ENCODE measurements at places on chromosomes 2 and 18.

DNA sequence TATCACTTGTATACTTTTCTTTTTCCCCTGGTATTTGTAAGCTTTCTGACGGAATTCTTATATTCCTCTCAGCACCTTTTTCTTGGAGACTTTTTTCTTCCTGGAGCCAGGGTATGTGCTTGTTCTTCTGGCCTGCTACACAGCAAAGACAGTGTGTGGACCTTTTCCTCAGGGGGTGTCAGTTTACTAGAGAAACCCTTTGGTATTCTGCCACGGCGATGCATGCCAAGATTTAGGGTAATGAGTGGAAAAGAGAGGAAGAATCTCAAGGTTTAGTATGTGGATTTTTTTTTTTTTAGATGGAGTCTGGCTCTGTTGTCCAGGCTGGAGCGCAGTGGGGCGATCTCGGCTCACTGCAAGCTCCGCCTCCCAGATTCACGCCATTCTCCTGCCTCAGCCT is 152.2 kb downstream of the PHLPP1 start:
- DNase-seq = no peak

DNA sequence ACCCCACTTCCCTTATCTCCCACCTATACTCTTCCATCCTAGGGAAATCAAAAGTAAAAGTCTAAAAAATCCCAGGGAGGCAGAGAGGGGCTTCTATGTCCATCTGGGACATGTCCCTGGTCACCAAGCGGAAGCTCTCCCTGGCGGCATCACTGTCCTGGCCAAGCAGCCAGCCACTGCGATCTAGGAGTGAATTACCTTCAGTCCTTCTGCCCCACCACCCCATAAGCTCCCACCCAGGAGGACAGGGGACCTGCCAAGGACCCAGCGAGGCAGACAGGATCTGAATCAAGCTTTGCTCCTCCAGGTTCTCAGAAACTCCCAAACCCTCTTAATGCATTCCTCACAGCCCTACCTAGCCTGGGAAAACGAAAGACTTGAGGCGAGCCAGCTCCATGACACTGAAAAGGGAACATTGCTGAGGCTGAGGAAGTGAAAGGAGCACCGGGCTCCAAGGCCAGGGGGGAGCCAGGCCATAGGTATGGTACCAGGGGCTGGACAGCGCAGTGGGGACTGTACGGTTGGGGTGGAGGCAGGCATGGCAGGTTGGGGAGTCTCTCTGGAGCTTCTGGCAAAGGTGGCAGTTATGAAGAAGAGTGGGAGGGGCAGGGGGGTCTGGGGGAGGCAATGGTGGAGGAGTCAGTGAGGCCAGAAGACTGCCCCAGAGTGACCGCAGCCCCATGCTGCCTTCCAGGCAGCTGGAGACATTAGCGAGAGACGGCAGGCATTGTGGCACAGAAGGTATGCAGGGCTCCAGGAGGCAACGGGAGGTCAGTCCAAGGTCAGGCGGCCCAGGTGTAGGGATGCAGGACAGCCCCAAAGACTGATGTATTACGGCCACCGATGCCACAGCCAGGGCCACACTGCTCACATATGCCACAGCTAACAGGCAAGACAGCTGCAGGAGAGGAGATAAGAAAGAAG is 2.7 kb upstream of the SLC23A3 start:
- no peak for DNase-seq

DNA sequence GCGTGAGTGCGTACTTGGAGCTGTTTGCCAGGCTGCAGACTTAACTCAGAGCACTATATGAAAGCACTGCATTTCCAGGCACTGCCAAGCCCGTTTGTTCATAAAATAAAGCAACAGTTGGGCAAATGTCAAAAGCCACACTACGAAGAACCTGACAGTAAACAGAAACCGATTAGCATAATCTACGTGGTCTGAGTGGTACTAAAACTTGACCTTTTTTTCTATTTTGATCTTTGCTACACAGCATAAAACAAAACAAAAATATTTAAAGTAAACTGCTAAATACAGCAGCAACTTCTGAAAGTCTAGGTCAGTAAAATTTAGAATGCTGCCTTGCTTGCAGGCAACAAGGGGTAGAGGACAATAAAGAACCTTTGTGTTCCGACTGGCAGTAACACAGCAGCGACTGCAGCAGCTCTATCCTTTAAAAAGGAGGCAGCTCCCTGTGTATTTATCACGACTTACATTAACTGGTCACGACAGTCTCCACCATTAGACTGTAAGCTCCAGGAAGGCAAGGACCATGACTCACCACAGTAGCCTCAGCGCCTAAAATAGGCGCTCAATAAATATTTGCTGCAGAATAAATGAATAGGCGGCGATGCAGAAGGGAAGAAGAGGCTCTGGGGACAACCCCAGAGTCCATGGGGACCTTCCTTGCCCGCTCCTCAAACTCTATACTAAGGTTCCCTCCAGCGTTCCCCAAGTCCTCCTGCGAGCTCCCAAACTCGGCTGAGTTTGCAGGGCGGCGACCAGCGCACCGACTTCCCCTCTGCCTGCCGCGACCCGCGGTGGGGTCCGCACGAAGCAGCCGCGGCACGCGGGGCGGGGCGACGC is 902 bp downstream of the SS18 start:
- no peak for DNase-seq

- no peak for DNase-seq
Measured at GRCh38 chr2:234364661-234365060, 132.2 kb downstream of the ARL4C start.

DNA sequence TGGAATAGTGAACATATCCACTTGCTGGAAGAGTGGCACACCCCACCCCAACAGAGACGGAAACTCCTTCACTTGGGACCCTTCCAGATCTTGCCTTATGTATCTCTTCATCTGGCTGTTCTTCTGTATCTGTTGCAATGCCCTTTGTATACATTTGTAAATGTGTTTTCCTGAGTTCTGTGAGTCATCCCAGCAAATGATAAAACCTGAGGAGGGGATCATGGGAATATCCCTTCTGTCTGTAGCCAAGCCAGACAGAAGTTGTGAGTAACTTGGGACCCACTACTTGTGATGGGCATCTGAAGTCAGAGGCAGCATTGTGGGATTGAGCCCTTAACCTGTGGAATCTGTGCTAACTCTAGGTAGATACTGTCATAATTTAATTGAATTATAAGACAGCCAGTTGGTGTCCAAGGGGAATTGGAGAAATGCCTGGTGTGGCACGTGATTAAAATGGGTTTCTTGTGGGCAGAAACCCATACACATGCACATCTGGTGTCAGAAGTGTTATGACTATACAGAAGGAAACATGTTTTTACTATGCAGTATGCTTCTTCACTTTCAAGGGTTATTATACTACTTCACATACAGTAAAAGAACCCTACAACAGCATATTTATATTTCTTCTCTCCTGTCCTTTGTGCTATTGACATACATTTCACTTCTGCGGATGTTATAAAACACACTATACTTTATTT is 32.3 kb upstream of the TMEM247 start:
- DNase-seq = no peak

- DNase-seq = no peak
Measured at GRCh38 chr2:43294973-43295603, 68.7 kb upstream of the ZFP36L2 start.

DNA sequence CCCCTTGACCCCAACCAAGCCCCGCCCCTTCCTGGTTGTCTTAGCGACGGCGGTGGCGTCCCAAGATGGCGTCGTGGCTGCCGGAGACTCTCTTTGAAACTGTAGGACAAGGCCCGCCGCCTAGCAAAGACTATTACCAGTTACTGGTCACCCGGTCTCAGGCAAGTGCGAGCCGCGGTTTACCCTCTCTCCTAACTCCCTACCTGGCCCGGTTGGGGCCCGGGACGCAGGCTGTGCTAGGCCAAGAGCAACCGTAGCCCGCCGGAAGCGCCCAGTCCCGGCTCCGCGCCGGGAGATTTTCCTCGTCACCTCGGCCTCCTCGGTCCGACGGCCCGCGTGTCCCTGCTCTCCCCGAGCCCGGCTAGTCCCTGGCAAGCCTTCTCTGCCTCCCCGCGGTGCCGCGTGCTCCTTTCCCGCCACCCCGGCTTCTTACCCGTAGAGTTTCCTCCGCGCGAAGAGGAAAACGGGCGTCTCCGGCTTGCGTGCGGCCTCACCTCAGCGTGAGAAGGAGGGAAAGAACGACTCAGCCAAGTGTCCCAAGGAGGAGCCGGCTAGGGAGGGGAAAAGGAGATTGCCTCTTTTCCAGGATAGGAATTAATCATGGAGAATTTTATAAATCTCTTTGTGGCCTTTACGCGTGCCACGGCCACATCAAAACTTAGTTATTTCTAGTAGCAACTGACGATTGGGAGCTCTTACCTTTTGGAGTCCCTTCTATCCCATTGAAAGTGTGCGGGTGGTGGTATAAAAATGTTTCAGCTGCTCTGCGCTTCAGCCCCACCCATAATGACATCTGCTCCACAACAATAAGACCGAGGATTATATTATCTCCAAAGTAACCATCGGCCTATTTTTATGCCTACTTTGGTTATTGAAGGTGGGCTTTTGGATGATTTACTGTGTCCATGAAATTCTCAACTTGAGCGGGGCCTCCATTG is at the start of gene FBXO36:
Gene FBXO36 (plus strand): TSS at position 55 of the 938 bp plus-strand sequence. CDS start 11 bp downstream, at position 66.
- DNase-seq = peak; percentile 45

GRCh38 chr2:124520953-124521352 is 495.9 kb downstream of the CNTNAP5 start:
- DNase-seq = no peak

DNA sequence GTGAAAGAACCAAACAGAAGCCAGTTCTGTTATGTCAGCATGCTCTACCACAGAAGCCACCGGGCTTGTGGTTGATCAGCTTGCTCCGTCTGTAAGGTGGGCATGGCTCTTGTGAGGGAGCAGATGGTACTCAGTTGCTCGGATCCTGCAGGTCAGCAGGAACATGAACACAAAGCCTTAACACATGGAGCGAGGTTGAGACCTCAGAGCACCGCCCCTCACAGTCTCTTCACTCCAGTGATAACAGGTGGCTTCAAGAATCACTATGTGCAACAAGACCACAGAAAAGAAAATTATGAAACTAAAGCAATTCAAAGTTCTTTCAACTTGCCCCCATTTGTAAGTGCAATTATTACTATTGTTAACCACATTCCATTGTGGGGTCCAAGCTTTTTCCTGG is 72.1 kb downstream of the OSBPL6 start:
- no peak for DNase-seq

GRCh38 chr2:231479455-231479854 is 15.2 kb upstream of the NCL start:
- no peak for DNase-seq

GRCh38 chr18:12885500-12885899 is 1.5 kb upstream of the PTPN2 start:
- DNase-seq = no peak

DNA sequence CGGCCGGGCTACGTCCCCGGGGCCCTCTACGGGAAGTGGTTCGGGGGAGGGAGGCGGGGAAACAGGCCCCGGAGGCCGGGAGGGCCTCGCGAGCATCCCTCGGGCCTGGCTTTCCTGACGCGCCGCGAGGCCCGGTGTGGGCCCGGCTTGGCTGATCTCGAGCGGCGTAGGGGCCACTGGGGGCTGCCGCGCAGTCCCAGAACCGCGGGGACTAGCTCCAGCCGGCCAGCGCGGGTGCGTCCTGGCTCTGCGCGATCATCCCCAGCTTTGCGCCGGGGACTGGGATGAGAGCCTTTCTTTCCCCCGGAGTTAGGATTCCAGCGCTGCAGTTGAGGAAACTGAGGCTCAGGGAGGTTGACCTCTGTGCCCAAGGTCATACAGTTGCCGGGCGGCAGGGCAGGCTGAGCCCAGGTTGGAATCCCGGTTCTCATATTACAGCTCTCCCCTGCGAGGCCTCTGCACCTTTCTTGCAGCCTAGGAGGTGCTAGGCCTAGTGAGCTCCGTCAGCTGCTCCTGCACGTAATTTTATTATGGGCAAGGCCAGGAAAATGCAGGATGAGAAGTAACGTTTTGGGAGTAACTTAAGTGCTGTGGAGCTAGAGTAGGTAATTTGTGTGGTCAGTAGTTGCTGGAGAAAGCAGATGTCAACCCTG is 501 bp downstream of the LPIN1 start:
- DNase-seq = no peak

DNA sequence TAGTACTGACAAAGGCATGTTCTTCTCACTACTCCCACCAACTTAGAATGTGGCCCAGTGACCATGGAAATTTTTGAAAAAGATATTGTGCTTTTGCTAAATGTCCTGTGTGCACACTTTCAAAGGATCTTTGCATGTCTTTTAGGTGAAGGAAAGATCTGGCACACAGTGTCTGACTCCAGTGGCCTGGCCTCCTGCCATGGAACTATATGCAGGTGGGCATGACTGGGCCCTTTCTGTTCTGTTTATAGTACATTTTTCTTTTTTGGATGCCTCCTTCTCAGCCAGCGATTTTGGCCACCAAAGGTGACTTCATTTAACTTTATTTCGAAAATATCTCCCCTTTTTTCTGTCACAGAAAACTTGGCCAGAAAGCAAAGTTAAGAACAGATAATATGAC is 999.7 kb upstream of the PIK3C3 start:
- DNase-seq = no peak

DNA sequence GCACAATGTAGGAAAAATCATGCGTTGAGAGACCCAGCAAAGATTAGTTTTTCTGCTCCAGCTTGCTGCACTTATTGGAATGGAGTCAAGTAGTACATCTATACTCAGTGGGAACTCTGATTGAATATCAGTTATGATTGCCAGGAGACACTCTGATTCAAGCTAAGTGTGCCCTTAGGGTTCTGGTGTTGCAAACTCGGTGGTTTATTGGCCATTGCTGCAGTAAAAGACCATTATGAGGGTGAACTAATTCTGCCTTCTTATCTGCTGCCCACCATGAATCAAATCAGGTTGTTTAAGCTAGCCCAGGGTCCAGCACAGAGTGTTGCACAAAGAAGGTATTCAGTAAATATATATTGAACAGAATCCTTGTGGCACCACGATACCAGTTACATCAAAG is 74.8 kb upstream of the GLS start:
- DNase-seq = no peak

- DNase-seq = no peak
Measured at GRCh38 chr2:12284037-12284436, 432.7 kb upstream of the TRIB2 start.

- no peak for DNase-seq
Measured at GRCh38 chr2:223363085-223363484, 239.1 kb downstream of the SCG2 start.

DNA sequence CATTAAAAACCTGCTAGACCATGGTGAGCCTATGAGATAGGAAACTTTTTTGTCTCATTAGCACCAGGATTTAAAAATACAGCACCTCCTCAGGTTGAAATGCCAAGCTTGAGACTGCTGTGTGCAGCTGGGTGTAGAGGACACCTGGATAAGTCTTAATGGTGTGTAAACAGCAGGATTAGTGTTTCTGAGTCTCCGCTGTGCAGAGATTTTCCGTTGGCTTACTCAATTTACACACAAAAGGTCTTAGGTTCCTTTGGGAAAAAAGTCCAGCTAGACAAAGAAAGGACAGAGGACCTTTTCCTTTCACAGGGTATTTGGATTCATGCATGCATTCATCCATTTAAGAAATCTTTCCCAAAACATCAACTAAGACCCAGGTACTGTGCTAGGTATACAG is 168.1 kb downstream of the NRXN1 start:
- DNase-seq = no peak

DNA sequence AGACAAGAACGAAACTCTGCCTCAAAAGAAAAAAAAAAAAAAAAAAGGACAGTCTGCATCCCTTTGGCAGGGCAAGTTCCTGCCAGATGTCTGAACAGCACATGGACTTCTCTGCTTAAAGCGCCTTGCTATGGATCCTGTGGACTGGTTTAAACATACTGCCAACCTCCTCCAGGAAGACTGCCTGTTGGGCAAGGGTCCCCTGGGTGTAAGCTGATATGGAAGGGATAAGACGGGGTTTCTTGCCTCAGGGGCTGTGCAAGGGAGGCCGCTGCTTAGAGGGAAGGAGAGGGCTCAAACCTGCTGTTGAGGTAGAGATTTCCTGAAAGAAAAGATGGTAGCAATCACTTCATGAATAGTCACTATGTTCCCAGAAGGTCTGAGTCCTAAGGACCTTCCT is 22.2 kb downstream of the SKA1 start:
- no peak for DNase-seq
